ENCODE measurements at places on chromosomes 12 and 14.

- no peak for DNase-seq
Observed at GRCh38 chr14:89958966-89959365, 3.2 kb downstream of the TDP1 start.

DNA sequence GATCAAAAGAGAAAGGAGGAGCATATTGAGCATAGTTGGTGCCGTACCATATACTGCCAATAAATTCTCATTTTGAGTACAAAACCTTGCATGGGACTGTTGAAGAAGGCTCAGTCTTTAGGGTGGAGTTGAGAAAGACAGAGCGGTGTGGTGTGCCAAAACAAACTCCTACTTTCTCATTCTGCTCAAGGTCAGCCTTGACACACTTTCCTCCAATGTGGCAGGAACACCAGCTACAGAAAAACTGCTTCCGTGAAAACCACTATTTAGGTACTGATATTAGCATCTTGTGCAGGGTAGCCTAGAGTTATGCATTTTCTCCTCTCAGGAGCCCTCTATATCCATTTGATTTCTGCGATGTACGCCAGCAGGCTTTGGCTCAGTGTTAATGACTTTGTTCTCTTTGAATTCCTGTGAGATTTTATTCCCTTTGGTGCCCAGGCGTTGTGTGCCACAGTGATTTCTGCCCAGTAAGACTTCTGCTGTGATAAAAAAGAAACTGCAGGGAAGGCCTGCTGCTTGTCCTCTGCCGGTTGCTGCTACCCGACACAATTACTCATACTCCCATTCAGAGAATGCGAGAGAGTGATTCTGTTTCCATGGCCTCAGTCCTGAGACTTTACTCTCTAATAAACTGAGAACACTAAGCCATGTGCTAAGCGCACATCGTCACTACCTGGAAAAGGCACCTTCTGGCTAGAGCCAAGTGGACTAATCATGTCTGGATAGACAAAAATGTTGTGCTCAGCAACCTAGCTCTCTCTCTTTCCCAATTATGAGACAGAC lies 88.3 kb upstream of the MDM1 start:
- no peak for DNase-seq

- DNase-seq, result no peak
Observed at GRCh38 chr12:1330477-1330827, 263.9 kb downstream of the FBXL14 start.

- DNase-seq, result no peak
Observed at GRCh38 chr14:20489093-20489994, 16.0 kb upstream of the RNASE10 start.

- peak; percentile 4 for DNase-seq
Observed at GRCh38 chr12:89707703-89708564, 704 bp downstream of the ATP2B1 start.

DNA sequence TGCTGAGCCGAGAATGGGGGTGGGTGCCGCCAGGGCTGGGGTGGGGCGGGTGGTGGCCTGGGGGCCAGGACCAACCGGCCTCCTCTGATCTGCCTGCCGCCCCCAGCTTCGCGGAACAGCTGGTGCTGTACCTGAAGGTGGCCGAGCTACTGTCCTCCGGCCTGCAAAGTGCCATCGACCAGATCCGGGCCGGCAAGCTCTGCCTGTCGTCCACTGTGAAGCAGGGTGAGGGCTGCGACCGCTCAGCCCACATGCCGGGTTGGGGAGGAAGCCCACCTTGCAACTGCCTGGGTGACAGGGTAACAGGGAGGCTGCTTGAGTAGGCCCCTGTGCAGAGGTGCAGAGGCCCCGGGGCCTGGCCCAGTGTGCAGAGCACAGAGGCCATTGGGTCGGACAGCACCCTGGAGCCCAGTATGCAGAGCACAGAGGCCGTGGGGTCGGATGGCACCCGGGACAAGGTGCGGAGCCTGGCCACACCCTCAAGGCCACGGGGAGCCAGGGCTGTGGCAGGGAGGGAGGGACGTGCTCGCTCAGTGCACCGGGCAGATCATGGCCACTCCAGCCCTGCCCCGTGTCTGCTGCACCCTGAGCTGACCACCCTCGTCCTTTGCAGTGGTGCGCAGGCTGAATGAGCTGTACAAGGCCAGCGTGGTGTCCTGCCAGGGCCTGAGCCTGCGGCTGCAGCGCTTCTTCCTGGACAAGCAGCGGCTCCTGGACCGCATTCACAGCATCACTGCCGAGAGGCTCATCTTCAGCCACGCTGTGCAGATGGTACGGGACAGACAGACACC lies 9.5 kb upstream of the PUS1 start:
- no peak for DNase-seq

DNA sequence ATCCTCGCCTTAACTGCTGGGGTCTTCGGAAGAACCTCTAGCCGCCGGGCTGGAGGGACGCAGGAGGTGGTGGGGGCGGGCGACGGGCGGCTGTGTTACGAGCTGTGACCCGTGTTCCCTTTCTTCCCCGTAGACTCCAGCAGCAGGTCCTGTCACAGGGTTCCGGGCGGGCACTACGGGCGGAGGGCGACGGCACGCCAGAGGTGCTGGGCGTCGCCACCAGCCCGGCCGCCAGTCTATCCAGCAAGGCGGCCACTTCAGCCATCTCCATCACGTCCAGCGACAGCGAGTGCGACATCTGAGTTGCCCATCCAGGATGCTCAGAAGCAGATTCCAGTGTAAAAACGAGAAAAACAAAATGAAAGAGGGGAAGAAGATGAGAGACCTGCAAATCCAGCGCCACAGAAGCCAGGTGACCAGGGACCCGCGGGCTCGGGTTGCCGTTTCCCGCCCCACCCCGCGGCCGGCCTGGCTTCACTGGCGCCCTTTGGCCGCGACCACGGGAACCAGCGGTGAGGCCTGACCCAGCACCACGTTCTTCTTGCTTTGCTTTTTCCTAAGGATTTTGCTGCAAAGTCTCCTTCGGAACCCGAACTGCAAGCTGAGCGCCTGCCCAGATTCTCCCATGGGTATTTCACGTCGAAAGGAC lies 2.1 kb downstream of the SIX6 start:
- DNase-seq, result no peak

DNA sequence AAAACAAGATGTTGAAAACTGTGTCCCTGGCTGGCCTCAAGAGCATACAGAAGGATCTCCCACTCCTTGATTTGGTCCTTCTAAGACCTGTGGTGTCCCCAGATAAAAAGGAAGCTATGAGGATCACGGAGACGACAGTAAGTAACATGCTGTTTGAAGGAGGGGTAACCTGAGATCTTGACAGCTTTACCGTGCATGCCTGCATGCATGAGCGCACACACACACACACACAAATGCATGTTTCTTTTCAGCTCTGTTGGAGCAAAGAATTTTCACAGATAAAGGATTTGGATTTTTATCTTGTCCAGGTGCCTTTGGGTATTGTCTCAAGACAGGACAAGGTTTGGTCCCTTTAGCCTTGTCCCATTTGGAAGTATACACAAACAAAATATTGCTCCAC lies 411.6 kb upstream of the CCDC196 start:
- DNase-seq, result no peak

DNA sequence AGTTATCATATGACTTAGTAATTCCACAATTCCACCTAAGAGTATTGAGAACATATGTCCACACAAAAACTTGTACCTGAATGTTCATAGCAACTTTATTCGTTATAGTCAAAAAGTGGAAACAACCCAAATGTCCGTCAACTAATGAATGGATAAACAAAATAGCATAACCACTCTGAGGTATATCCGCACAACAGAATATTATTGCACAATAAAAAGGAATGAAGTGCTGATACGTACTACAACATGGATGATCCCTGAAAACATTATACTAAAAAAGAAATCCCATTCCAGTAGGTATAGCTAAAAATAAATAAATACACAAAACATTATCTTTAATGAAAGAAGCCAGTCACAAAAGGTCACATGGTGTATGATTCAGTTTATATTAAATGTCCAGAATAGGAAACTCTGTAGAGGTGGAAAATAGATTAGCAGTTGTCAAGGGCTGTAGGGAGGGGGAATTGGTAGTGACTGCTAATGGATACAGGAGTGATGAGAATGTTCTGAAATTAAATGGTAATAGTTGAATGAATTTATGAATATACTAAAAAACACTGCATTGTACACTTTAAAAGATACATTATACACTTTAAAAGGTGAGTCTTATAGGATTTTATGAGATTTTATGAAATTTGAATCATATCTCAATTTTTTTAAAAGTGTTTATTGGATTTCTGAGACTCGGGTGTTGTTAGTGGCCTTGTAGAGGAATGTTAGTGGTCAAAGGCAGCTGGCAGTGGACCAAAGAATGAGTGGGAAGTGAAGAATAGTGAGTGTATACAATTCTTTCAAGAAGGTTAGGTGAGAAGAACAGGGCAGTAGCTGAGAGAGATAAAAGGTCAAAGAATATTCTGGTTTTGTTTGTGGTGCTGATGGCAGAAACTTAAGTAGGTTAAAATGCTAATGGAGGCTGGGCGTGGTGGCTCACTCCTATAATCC lies 36.3 kb upstream of the BAZ1A start:
- DNase-seq, result no peak

- no peak for DNase-seq
Observed at GRCh38 chr12:11780521-11781101, 131.1 kb downstream of the ETV6 start.

GRCh38 chr12:15880721-15881120 lies 1.5 kb upstream of the STRAP start:
- no peak for DNase-seq

GRCh38 chr12:2195085-2195484 lies 142.3 kb downstream of the CACNA1C start:
- no peak for DNase-seq

DNA sequence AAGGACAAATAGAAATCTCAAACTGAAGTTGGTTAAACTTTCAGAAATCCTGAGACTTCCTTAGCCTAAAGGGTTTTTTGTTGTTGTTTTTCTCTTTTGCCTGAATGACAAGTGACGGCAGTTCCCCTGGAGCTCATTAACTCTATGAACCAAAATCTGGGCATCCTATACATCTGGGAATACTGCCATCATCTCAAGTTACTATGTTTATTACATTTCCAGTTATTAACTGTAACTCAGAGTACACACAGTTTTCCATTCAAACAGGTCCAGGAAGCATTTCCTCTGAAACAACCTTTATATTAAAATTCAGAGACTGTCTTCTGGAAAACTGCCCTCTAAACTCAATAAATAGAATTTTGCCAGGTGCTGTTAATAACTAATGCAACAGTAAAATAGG lies 55.6 kb upstream of the CDKL1 start:
- no peak for DNase-seq

- no peak for DNase-seq
Observed at GRCh38 chr12:3571724-3572123, 80.7 kb downstream of the PRMT8 start.

DNA sequence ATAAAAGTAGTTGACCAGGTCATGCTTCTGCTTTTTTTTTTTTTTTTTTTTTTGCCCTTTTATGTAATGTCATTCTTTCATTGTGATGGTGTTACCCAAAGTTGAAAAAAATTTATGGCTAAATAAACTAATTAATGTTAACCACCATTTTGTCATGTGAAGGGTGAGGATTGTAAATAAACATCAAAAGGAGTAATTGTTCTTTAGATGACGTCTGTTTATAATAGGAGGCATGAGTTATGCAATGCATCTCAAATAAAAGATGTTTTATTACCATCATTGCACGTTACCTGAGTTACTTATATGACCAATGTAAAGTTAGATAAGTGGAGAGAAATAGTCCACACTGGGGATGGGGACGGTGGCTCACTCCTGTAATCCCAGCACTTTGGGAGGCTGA lies 349.9 kb upstream of the PDE3A start:
- DNase-seq, result no peak

- no peak for DNase-seq
Observed at GRCh38 chr12:53659011-53659551, 16.8 kb downstream of the ATP5MC2 start.

GRCh38 chr12:23083267-23083666 lies 458.3 kb downstream of the ETNK1 start:
- peak; percentile 8 for DNase-seq

Data from kidney capillary endothelial cell (primary cell).